ENCODE measurements at places on chromosomes 4 and X.
A peak's percentile ranks its signal among the peaks of the same experiment; 100 is the strongest.

DNA sequence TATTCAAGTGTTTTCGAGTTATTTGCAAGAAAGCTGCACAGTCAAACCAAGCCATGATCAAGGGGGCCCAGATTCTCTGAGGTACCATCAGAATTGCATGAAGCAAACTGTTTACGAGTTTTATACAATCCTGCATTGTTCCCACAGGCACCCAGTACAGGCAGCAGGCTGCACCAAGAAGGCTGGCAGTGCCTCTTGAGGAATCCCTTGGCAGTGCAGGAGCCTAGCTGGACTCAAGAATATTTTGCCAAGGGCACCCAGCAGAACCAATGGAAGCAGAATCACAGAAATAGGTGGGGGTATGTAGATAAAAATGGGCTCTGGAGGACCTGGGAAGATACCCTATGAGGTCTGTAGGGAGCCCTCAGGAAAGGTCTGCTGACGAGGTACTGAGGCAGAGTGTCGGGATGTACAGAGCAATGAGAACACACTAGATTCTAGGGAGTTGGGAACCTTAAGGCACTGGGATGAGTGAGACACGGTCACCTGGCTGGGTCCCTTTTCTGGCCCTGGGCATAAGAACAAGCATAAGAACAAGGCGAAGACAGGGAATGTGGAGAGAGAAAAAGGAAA lies 2.5 kb upstream of the PLP1 start:
- DNase-seq: no peak

DNA sequence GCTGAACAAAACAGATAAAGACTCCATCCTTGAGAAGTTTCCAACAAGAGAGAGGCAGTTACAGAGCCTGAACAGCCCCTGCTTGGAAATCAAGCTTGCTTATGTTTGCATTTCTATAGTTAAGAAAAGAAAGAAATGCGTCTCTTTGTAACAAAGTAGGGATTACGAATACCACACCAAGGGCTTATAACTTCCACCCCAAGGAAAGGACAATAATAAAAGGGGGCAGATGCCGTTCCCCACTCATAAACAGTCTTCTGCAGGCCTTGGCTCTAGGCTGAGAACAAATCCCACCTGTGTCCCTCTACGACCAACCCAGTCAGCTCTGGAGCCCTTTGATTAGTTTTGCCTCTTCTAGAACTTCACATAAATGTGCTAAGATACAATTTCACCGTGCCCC lies 183.8 kb upstream of the MAP3K15 start:
- DNase-seq: no peak

GRCh38 chrX:3191201-3191600 lies 149.9 kb downstream of the ARSF start:
- DNase-seq: no peak

DNA sequence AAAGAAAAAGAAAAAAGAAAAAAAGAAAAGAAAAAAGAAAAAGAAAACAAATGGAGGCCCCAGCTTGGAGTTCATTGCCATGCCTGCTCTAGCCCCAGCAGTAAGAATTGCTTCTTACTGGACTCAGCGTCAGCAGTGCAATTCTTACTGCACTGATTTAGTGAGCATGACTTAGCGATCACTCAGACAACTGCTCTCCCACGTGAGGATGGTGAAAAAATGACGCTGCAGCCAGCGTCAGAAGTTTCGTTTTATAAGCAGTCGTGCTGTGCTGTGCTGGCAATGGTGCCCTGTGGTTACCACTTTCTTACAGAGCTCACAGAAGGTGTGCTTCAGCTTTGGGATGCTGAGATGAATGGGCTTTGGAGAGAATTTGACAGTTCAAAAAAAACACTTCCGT lies 68.3 kb upstream of the DDX3X start:
- no peak for DNase-seq

DNA sequence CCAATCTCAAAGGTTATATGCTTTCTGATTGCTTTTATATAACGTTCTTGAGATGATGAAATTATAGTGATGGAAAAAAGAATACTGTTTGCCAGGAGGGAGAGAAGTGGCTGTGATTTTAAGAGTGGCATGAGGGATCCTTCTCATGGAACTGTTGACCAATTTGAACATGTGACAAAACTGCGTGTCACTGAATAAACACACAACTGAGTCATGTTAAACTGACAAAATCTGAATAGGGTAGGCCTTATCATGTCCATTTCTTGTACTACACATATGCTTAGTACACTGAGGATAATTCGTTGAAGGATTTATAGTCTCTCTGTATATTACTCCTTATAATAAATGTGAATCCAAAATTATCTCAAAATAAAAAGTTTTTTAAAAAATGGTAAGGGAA lies 22.2 kb upstream of the HSPA4L start:
- no peak for DNase-seq

DNA sequence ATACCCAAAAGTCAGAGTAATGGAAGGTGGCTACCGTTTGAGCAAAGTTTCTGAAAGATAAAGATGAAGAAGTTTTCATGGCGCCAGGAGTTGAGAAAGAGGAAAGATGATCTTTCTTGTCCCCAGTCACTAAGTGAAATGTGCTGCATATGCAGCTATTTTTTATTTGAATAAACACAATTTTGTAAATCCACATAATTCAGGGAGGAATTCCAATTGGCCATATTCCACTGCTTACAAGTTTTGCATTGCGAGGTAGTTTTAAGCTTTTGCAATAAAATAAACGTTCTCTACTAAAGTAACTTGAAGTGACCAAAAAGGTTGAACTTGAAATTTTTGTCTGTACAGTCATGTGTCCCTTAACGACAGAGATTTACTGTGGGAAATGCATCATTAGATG lies 139.3 kb upstream of the VCX2 start:
- DNase-seq: no peak

DNA sequence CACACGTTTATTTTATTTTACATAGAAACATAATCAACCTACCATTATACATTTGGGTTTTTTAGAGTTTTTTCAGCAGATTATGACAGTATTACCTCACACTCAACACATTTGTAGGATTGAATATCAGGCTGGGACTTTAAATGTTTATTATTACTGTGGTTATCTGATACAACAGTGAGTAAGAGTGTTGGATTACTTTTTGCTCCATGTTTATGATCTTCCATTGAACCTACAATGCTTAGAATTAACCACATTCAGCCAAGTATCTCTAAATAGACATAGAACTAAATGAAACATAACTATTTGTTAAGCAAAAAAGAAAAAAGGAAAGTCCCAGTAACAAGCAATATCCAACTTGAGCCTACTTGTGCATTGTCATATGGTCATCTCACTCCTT lies 607.4 kb upstream of the PITX2 start:
- DNase-seq: no peak

DNA sequence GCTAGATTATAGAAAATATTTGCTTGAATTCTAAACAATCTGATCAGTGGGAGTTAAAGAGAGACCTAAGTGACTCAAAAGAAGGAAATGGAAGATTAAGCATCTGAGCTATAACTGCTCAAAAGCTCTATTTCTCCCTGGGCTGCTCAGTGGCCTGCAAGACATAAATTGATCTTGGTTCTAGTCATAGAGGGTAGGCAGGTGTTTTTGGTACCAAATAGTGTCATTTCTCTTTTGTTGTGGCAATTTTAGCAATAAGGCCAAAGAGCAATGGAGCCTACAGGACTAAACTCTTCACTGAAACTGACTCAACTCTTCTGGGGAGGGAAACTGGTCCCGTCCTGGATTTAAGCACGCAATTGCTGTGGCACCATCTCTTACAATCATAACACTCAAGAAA lies 33.9 kb upstream of the BMP2K start:
- DNase-seq: no peak

GRCh38 chrX:123504047-123504446 lies 228.8 kb downstream of the THOC2 start:
- no peak for DNase-seq

DNA sequence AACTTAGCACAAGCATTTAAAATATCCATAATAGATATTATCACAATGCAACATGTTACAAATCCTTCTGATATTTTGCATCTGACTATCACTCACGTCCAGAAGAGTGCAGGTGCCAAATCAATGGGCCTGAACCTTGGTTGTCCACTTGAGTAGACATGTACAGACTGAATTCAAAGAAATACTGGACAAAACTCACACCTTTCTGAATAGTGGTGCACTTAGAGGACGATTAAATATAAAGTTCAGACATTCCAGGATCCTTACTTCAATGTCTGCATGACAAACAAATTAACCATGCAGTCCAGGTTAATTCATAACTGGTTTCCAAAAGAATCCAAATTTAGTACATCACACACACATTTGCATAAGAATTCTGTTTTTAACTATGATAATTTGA lies 406.0 kb upstream of the EDA2R start:
- no peak for DNase-seq

GRCh38 chr4:69753686-69754085 lies 6.7 kb downstream of the SULT1B1 start:
- no peak for DNase-seq

GRCh38 chr4:86919561-86920223 lies 15.1 kb upstream of the AFF1 start:
- no peak for DNase-seq

DNA sequence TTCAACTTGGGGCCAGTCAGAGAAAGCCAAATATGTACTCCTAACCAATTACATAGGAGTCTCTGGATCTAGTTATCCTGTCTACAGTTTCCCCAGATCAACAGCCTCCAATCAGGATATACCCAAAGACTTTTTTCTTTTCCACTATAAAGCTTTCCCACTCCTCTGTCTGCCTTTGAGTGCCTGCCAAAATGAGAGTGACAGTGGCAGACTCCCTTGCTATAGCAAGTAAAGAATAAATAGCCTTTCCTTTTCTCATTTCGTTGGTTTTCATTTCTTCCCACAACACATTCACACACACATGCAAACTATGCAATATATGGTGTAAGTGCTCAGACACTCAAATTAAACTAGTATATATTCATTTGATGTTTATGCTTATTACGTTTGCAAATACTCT lies 302.4 kb upstream of the TACR3 start:
- DNase-seq: no peak

- peak; percentile 32 for DNase-seq
Observed at GRCh38 chr4:113756005-113756410, 5.5 kb downstream of the CAMK2D start.

DNA sequence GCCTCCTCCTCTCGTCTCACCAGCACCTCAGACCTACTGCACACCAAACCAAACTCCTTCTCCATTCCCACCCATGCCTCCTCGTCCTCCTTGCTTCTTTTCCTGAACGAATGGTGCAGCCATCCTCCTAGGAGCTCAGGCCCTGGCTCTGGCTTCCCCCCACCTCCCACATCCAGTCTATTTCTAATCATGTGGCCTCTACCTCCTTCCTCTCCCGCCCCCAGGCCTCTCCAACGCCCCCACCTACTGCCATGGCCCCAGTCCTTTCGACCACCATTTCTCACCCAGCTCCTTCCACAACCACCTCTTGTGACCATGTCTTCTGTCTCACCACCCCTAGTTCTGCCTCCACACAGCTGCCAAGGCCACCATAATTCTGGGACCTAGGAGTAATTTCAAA lies 127.1 kb downstream of the PJA1 start:
- no peak for DNase-seq

- DNase-seq: no peak
Observed at GRCh38 chr4:46947541-46947940, 38.5 kb upstream of the COX7B2 start.

- DNase-seq: no peak
Observed at GRCh38 chrX:153991013-153991580, 18.5 kb downstream of the TMEM187 start.

DNA sequence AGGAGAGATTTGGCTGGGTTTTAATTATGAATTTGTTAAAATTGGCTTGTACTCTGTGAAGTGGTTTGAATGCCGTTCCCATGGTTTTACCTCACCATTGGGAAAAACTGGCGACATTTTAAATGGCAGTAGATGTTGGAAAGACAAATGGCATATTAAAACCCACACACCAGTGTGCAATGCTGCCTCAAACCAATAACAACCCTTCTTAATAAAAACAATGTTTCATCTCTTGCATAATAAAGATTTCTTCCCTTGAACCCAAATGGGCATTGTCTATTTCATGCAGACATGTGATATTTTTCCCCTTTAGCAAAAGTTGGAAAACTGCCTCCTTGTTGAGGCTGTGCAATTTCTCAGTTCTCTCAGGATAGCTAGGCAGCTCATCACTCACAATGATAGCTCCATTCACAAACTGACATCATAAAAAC lies 33.7 kb downstream of the GABRB1 start:
- DNase-seq: no peak

- DNase-seq: no peak
Observed at GRCh38 chr4:53010318-53010717, 148.2 kb downstream of the RASL11B start.

- DNase-seq: peak; percentile 54
Observed at GRCh38 chr4:15479089-15479912, 9.6 kb downstream of the CC2D2A start.

DNA sequence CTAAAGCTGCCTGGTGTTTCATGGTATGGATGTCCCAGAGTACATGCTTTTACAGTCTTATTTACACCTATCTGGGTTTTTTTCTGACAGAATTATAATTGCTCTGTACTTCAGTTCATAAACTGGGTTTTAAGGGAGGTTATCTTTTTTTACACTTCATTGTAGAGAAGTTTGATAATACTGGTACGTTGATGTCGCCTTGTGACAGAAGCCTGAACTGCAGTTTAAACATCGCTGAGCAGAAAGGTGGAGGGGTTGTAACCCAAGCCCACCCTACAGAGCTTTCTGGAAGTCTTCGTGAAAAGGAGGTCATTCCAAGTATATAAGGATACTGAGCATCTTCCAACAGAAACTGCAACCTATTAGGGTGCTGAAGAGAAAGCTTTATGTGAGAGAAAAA lies 46.4 kb downstream of the BEX1 start:
- DNase-seq: no peak

- DNase-seq: peak; percentile 34
Observed at GRCh38 chr4:111283066-111283677, 660.3 kb upstream of the PITX2 start.

DNA sequence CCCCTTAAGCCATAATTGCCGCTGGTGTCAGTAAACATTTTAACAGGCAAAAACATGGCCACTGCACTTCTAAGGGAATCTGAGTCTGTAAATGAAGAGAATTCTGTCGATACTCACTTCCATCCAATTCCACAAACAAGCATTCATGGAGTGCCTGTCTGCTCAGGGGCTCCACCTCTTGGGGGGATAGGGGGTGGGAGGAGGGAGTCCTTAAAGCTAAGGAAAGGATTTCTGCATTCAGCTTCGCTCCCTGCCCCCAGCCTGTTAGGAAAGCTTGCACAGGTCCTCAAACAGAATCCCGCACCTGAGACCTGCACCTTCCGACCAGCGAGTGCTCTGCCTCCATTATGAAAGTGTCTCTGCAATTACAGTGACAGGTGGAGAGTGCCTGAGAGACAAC lies 130.2 kb upstream of the KIT start:
- no peak for DNase-seq

- no peak for DNase-seq
Observed at GRCh38 chr4:82422616-82423015, 7.6 kb downstream of the HNRNPDL start.
